ENCODE measurements at places on chromosomes 16 and 17.

DNA sequence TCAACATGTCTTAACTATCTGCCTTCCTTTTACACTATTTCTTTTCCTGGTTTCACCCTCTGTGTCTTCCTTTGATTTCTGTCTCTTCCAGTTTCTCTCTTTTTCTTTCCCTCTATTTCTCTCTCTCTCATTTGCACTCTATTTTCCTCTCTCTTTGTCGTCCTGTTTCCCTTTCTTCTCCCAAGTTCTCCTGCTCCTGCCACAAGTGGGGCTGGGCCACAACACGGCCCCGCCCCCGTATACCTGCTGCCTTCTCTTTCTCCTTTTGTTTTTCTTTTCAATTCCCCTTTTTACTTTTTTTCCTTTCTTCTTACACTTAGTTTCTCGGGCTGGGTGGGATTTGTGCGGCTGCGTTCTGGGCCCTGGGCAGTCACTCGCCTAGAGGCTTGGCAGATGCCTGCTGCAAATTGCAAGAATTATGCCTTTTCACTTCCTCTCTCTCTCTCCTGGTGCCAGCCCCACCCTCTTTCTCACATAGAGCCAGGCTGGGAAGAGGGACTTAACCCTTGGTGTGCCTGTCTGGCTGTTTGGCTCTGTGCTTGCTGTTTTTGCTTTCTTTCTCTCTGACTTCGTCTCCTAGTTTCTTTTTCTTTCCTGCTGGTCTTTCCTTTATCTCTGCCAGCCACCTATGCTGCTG, 2139.4 kb downstream of the TP53TG3F start:
- no peak for DNase-seq

- DNase-seq = no peak
Measured at GRCh38 chr17:73625991-73626673, 18.1 kb downstream of the SDK2 start.

DNA sequence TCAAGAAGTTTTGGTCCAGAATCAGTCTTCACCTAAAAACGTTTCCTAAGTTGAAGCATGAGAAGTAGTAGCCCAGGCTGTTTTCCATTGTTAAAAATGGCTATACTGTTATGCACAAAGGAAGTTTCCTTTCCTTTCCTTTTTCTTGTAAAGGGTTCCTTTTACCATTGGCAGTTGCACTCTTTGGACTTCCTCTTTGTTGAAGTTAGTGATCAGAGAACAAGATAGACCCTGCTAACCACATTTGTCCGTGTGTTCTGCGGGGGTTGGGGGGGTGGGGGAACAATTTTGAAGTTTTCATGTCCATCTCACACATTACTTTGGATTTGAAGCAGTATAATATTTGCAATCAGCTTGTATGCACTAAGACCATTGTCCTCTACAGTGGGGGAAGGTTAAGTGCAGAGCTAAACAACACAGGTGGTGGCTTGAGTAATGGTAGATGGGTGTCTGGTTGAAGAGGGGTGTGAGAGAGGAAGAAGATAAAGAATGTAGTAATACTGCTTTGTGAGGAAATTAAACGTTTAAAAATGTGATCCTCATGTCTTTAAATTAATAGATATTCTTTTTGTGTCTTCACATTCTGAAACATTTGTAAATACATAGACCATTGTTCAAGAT, 1.4 kb downstream of the LPCAT2 start:
- no peak for DNase-seq

DNA sequence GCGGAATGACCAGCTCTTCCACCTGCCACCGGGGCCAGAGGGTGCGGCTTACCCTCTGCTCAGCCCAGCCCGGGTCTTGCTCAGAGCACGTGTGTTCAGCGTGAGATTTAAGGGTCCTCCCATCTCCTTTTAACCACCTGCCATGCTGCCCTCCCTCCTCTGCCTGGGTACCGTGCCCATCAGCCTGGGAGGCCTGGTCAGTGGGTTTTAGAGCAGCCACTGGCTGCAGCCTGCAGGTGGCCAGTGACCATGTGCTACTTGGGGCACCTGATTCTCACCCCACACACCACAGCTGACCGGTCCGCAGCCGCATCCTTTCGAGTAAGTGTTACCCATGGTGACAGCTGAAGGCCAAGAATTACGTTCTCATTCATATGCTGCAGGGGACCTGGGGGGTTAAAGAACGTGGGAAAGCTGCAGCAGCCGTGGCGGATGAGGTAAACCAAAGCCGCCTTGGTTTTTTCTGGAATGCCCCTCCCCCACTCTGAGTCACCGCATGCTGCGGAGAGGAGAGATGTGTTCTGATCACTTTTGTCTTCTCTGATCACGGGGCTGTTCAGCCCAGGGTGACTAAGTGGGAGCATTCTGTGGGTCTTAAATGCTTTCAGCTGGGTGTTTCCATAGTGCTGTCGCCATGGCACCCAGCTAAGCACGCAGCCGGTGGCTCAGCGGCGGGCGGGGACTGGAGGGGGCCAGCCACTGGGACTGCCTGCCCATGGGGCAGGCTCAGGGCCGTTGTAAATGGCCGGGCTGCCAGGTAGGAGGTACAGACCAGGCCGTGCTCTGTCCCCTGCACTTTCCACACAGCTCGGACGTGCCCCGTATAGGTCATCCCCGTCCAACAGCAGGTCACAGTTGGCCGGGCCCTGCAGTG, 59.8 kb downstream of the BAIAP2 start:
- DNase-seq = peak; percentile 66

DNA sequence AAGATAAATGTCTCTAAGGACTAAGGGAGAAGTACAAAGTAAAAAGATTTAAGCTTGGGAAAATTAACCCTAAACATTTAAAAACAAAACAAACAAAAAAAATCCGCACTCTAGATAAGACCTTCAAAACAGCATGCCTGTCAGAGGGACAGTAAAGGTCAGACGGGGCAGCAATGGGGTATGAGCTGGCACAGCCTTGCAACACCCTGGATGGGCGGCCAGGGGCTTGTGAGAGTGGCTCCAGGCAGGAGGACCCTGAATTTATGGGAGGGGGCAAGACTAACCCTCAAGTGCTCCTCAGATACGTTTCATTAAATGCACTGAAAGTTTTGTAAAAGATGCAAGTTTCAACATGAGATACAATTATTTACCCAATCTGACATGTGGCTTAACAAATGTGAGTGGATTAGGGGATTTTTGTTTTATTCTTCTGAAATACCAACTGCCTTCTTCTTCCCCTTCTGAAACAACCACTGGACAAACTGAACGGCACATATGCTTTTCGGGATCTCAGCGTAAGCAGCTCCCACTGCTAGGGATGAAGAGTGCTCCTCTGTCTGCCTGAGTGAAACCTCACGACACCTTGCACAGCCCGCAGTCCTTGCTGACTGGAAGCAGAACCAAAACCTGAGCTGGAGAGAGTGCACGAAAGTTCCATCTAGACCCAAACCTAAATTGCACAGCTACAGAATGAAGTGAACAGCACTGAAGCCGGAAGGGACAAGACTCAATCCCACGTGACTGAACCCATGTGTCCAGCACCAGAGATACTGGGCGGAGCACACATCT, 128.4 kb downstream of the ANKRD11 start:
- no peak for DNase-seq

DNA sequence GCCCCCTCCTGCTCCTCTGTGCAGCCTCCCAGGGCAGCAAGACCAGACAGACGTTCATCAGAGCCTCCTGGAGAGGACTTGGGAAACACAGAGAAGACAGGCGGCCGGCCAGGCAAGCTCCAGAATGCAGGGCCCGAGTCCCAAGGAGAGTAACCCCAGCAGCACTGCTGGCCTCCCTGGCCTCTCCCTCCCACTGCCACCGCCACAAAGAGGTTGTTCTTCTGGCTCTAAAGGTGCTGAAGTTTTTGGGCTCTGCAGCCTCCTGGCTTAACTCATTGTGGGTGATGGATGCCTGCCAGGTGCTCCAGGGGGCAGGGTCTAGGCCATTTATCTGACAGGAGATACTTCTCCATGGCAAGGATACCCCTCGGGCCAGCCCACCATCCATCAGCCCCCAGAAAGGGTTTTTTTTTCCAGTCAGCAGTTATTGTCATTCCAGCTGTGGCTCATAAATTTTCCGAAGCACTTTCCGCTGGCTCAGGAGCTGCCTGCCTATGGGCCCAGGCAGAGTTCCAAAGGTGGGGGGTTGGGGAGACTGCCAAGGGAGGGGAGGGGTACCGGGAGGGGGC, 32.0 kb upstream of the MRPS23 start:
- no peak for DNase-seq

DNA sequence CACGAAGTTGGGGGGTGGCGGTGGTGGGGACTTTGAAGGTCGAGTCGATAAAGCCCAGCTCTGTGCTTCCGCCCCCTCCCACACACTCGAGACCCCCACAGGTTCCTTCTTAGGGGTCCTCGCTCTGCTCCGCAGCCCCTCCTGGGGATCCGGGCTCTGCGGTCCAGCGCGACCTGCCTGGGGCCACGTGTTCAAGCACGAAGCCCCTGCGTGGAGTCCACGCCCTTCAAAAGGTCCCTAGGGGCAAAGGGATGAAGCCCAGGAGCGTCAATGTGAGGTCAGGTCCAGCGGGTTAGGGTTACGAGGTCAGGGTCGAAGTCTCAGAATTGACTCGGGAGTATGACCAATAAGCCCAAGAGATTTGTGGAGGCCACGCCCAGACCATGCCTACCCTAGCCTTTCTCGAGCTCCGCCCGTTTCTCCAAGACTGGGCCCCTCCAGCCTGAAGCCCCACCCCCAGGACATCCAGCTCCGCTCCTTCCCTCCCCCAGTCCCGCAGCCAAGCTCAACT, 786 bp upstream of the CACNA1G start:
- DNase-seq = no peak

DNA sequence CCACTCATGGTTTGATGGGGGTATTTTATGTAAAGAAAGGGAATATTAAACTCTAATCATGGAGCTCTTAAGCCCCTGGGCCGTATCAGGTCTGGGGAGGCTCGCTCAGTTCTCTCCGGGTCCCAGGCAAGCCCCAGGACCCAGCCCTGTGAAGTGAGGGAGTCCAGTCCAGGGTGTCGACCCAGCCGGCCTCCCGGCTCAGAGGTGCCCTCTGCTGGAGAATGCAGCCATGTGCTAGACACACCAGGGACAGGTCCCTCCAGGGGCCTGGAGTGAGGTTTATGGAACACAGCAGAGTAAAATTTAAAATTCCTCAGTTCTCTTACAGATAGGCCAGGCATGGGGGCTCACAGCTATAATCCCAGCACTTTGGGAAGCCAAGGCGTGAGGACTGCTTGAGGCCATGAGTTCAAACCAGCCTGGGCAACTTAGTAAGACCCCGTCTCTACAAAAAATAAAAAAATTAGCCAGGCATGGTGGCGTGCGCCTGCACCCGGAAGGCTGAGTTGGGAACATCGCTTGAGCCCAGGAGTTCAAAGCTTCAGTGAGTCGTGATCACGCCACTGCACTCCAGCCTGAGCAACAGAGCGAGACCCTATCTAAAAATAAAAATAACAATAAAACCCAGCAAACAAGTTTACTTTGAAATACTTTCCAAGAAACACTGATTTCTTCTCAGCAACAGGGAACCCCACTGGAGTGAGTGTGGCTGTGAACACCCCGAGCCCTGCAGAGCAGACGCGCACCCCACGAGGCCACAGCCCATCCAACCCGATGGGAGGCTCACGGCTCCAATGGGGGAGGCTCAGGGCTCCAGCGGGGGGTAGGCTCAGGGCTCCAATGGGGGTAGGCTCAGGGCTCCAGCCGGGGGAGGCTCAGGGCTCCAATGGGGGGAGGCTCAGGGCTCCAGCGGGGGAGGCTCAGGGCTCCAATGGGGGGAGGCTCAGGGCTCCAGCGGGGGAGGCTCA, 72.2 kb downstream of the ZNF778 start:
- DNase-seq = peak; percentile 47

DNA sequence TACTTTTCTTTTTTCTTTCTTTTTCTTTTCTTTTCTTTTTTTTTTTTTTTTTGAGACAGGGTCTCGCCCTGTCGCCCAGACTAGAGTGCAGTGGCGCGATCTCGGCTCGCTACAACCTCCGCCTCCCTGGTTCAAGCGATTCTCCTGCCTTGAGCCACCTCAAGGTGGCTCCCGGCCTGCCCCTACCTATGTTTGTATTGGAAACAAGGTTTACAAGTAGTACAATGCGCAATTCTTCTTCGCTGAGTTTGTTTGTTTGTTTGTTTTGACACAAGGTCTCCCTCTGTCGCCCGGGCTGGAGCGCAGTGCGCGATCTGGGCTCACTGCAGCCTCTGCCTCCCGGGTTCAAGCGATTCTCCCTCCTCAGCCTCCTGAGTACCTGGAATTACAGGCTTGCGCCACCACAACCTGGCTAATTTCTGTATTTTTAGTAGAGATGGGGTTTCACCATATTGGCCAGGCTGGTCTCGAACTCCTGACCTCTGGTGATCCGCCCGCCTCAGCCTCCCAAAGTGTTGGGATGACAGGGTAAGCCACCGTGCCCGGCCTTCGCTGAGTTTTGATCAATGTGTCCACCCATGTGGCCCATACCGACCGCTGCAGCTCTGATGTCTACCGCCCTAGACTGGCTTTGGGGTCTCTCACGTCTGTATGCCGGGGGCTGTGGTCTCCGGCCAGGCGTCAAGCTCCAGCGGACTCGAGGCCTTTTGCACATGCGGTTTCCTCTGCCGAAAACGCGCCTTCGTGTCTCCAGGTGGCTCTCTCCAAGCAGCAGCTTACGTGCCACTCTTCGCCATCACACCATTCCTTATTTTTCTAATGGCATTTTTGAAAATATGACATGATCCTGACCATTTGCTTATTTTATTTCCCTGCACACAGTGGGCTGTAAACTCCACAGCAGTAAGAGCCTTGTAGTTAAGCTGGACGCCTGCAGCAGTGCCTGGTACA, 1.1 kb upstream of the YBX2 start:
- DNase-seq = no peak

- no peak for DNase-seq
Measured at GRCh38 chr17:4375039-4375748, 8.7 kb upstream of the UBE2G1 start.

DNA sequence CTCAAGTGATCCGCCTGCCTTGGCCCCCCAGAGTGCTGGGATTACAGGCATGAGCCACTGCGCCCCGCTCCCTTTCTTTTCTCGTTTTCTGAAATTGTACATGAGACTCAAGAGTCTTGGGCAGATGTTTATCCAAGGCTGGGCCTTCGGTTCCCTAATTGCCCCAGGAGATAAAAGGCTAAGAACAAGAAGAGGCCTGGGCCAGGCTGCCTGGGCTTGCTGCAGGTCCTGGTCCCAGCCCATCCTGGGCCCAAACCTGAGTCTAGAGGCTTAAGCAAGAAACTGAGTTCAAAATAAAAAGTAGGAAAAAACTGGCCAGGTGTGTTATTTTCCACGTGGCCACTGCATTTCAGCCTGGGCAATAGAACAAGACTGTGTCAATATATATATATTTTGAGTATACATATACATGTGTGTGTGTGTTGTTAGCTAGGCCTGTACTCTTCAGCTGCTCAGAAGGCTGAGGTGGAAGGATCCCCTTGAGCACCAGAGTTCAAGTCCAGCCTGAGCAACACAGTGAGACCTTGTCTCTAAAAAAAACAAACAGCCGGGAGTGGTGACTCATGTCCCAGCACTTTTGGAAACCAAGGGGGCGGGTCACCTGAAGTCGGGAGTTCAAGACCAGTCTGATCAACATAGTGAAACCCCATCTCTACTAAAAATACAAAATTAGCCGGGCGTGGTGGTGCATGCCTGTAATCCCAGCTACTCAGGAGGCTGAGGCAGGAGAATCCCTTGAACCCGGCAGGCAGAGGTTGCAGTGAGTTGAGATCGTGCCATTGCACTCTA, 6.8 kb upstream of the CLUH start:
- DNase-seq = no peak

- DNase-seq = peak; percentile 30
Measured at GRCh38 chr17:7548585-7549400, at the start of gene TNFSF12. TNFSF12 (plus strand) TSS chr17:7549058; CDS start chr17:7549154, 96 bp downstream.

Data from stimulated activated CD4-positive, alpha-beta T cell treated with anti-CD3 and anti-CD28 coated beads, Interleukin-15, amount 100 ng/mL, for 1 hour (primary cell).